ENCODE measurements at places on chromosomes 7 and 10.

DNA sequence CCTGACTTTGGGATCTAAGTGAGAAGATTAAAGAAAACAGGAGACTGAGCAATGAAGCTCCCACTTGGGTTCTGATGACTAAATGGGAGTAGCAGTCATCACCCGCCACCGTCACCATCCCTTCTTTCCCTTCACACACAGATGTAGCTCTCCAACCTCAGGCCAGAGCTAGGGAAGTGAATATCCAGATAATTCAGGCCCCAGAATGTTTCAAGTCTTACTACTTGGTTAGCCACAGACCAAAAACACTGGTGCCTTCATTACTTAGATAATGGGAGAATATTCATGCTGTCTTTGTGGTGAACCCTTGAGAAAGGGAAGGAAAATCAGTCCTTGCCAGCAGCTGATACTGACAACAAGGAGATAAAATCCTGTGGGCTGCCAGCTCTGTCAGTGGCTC lies 100.7 kb downstream of the OSBPL3 start:
- DNase-seq: no peak

- no peak for DNase-seq
These were observed 102.4 kb downstream of the SEMA3E start for GRCh38 chr7:83546586-83546985.

DNA sequence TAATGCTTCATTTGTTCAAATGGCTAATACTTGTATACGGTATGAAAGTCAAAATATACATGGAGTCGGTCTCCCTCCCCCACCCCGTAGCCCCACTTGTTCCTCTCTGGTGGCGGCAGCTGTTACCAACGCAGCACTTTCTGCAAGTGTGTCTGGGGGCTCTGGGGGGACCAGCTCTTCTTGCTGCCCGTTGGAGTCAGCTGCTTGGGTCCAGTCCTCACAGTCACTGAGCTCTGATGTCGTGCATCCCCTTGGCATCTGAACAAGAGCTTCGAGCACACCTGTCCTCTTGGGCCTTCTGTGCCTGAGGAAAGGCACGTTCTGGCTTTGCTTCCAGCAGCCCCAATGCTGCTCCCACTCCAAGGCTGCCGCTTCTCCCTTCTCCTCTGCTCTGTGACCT lies 493.1 kb downstream of the PLXNA4 start:
- DNase-seq: no peak

DNA sequence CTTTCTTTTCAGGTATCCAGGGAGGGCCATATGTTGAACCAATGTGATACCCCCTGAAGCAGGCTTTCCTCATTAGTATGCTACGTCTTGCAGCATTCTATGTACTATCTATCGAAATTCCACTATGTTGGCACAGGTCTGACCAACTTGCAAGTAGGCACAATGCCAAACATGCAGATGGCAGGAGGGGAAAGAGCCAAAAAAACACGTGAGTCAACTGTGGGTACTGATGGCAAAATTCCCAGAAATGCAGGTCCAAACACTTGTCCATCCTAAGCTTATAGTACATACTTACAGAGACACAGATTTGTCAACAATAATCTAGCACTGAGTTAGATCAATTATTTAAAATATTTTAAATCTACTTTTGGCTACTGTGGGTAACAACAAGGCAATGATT lies 394.9 kb downstream of the DGKB start:
- no peak for DNase-seq

- DNase-seq: no peak
These were observed 37.5 kb downstream of the PAPSS2 start for GRCh38 chr10:87696922-87697745.

DNA sequence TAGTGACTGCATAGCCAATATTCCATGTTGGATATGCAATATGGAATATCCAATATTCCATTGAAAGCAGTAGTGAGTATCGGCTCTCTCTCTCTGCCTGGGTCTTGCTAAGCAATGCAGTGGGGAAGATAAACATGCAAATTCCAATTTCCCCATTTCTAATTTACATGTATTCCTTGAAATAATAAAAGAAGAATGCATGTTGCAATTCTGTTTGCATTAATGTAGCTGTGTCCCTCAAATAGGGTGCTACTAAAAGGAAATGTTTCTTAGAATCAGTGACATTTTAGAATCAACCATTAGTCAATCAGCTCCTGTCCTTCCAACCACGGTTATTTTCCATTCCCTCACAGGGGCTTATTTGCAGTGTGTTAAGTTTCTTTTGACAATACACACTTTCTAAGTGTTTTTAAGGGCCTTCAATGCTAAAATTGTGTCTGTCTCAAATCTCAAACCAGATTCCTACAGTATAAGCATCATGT lies 46.7 kb downstream of the AFAP1L2 start:
- DNase-seq: no peak

DNA sequence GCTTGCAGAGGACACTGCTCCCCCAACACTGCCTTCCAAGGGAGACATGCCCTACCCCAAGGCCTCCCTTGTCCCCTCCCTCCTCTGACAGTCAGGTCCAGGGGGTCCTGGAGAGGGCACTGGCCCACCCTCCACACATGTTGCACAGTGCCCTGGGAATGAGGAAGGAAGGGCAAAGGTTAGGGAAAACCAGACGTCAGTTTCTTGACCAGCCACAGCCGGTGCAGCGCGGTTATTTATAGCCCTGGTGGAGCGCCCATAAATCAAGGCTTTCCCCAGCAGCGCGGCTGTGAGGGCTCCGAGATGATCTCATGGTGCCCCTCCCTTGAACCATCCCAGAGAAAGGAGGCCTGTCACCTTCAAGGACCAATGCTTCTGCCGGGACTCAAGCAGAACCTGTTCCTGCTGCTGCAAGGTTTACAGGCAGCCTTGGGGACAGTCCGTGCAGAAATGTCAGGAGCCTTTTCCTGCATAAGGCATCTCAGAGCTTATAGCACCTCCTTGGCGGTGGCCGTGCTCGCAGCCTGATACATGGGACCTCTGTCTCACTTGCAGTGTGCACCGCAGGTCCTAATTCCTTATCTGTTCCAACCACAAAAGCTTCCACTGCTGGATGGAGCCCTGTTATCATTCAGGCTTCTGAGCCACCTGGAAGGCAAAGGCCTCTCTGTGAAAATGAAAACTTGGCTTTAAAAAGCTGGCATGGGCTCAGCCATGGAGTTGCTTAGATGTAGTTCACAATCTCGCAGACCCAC lies 127.3 kb downstream of the LHPP start:
- DNase-seq: peak; percentile 61

- no peak for DNase-seq
These were observed 73.0 kb upstream of the IL6 start for GRCh38 chr7:22653951-22654350.

GRCh38 chr10:100128951-100129350 lies 47.3 kb upstream of the CPN1 start:
- no peak for DNase-seq

DNA sequence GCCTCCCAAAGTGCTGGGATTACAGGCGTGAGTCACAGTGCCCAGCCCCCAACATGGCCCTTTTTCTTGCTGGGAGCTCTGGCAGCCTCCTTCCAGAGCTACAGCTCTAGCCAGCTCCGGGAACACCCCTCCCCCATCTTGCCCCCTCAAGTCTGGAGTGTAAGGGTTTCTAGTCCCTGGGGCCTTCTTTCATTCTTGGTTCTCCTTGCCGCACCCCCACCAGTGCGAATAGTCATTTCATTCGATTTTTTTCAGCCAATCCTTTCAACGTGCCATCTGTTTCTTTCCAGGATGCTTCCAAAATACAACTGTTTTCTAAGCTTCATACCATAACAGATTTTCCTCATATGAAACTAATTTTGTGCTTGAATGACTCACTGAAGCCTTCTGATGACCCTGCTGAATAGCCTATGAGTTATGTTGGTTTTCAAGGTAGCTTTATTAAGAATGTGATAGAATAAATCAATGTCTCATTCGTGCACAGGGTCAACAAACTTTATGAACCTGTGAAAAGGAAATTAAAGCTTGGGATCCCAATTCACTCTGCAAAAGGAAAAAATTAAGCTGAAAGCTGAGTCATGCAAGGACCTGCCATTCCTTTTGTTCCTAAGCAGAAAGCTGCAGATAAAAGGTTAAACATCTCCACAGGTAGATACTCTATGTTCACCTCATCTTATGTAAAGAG lies 38.6 kb downstream of the CDC14C start:
- peak; percentile 8 for DNase-seq

- DNase-seq: no peak
These were observed 12.9 kb downstream of the OIT3 start for GRCh38 chr10:72906446-72906845.

- DNase-seq: no peak
These were observed 477 bp upstream of the ZC3HAV1 start for GRCh38 chr7:139109983-139110411.

DNA sequence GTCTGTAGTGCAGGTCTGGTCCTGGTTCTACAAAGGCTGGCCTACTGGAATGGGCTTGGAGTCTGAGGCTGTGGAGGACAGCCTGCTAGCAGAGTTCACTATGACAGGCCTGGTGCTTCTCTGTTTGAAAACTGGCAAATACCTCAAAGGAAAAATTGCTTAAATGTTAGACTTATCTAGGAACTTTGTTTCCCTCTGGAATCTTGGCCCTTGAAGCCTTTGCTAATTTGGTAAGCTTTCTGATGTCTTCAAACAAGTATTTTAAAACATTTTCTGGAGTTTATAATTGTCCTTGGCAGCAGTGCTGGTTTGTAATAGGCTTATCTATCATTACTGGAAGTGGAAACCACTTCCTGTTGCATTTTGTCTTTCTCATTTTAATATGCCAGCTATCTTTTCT lies 139.7 kb downstream of the TMEM26 start:
- DNase-seq: peak; percentile 19

DNA sequence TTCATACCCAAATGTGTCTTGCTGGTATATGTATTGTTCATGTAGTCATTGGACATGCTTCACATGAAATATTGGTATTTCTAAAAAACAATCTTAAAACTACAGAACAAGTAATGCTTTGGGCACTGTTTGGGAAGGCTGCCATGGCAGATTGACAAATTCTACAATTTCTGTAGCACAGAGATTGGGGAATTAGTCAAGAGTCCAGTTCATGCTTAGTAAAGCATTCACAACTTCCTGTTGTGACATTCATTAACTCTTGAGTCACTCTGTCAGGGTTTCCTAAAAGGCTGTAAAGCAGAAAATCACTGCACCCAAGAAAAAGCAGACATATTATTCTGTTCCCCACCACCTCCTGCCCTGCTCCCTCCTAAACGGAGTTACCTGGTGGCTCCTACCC lies 398.9 kb downstream of the PHTF2 start:
- DNase-seq: peak; percentile 72

GRCh38 chr7:66699998-66700397 lies 40.5 kb upstream of the RABGEF1 start:
- peak; percentile 30 for DNase-seq

DNA sequence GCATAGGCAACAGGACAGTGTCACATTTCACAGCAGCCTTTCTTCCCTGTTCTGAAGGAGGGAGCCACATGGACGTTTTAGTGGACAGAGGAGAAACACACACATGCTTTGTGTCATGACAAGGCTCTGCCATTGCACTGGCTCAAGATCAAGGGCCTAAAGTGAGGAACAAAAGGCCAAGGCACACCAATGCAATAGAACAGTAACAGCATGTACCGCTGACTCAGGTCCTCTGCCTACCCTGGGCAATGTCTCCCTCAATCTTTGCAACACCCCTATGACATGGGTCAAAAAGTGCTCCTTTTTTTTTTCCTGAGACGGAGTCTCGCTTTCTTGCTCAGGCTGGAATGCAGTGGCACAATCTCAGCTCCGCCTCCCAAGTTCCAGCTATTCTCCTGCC lies 57.8 kb upstream of the SDK1 start:
- no peak for DNase-seq

GRCh38 chr7:143929224-143929920 lies 5.7 kb upstream of the OR2F2 start:
- no peak for DNase-seq

DNA sequence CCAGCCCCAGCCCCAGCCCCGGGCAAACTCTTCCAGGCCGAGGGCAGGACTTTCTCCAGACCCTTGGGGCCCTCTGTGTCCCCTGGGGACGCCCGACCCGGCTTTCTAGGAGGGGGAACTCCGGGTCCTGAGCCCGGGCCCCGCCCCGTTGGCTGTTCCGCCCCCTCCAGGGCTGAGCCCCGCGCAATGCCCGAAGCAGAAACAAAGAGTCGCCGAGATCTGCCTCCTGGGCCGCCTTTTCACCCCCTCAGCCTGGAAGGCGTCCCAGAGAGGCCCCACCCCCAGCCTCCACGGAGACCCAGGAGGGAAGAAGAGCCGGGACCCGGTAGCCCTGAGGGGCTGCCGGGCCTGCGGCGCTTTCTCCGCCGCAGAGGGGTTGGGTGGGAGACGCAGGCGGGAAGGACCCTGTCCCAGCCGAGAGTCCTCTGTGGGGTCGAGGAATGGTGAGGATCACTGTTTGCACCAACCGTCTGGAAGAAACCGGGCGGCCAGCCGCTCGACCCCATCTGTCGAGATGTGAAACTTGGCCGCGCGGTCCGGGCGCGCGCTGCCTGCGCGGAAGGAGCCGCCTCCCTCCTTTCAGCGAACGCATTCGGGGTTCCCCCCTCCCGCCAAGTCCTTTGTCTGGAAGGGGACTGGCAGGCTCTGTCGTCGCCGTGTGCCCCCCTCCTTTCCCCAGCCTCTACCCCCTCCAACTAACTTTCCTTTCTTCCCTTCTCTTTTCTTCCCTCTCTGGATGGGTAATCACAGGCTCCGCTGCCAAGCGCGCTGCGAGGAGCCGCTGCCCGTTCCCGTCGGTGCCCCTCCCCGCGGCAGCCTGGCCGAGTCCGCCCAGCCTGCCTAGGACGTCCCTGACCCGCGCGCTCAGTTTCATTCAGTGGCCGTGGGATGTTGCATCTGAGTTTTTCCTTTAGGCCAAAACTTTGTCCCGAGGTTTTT lies 10.2 kb downstream of the EN2 start:
- DNase-seq: no peak

- no peak for DNase-seq
These were observed 67.3 kb downstream of the NHLRC2 start for GRCh38 chr10:113921561-113922370.

Data from AG20443 (cell line).